Activated CD8-positive, alpha-beta memory T cell treated with anti-CD3 and anti-CD28 coated beads for 1 hour (primary cell): ENCODE measurements at places on chromosomes 2 and 18.

DNA sequence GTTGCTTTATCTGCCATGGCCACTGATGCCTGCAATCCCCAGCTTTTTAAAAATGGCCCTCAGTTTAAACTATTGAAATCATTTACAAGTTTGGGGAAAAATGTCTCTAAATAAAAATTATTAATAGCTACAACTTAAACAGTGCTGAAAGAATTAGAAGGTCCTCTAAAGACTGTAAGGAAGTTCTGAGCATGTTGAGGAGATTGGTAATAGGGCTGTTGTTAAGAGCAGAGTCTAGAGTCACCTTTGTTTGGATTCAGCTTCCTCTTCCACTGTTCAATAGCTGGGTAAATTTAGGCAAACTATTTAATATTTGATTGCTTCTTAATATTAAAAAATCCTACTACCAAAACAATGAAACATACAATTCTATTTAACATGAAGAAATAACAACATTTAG lies 1127.1 kb upstream of the DDX18 start:
- no peak for DNase-seq

DNA sequence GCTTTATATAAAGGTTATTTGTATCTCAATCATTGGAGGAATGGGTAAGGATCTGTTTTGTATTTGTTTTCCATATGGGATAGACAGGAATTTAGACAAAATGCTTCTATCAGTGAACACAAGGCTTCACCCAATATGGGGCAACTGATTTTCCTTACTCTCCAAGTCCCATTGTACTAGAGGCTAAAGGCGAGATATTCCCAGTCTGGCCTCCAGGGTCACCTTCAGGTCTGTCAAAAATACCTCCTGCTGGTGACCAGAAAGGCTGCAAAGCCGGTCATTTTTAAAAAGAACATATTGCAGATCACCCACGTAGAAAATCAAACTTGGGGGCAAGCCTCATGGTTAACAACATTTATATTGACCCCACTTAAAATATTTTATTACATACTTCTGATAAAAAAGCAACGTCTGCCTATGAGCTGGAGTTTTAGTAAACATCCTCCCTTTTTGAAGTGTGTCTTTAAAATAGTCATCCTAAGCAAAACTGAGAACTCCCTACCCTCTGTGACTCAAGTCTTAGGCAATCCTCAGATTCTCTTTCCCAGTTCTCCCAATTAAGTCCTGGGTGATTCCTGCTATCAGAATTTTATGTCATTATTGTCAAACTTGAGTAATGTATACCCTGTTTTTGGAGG lies 276.6 kb downstream of the MREG start:
- DNase-seq: no peak

DNA sequence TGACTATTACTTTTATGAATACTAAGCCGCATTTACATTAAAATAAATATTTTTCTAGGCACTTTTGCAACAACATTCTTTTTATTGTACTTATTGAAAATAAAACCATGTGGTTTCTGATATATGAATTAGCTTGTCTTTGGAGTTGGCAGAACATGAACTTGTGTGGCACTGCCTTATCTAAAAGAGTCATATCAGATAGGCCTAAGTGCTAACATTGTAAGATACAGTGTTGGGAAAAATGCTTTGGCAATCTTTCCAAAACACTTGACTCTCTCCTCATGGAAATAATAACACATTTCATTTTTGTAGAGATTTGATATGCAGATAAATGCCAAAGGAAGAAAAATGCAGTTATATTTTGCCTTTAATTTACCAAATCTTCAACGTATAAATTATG lies 191.7 kb downstream of the ERBB4 start:
- no peak for DNase-seq

DNA sequence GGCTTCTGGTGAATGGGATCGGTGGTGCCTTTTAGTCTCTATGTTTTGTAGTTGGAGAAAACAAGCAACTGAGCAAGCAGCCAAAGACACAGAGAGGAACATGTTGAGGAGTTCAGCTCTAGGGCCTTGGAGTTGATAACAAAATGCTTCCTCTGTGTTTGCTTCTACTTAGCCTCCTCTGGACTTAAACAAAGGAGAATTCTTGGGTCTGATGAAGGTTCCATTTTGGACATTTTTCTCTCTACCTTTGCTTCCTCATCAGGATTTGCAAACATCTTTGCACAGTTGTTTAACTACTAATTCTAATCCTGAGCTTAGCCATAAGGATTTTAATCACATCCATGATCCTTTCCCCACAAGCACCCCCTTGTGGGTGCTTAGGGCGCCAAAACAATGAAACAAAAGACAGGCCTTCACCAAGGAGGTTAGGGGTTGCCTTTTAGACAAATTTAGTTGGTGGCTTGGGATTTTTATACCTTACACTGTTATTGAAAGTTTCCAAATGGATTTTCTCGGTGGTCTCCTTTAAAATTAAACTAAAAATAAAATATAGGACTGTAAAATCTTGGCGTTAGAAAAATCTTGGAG lies 148.5 kb upstream of the SATB2 start:
- DNase-seq: no peak

- DNase-seq: no peak
Measured at GRCh38 chr18:80176334-80177073, 67.4 kb downstream of the ADNP2 start.

DNA sequence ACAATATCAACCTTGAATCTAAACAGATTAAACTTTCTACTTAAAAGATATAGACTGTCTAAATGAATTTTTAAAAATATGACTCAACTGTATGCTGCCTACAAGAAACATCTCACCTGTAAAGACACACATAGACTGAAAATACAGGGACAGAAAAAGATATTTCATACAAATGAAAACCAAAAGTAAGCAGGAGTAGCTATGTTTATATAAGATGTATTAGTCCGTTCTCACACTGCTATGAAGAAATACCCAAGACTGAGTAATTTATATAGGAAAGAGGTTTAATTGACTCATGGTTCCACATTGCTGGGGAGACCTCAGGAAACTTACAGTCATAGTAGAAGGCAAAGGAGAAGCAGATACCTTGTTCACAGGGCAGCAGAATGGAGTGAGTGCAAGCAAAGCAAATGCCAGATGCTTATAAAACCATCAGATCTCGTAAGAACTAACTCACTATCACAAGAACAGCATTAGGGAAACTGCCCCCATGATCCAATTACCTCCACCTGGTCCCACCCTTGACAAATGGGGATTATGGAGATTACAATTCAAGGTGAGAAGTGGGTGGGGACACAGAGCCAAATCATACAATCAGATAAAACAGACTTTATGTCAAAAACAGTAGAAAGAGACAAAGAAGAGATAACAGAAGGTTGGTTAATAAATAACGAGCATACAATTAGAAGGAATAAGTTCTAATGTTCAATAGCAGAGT lies 214.4 kb upstream of the SLC39A10 start:
- no peak for DNase-seq

- no peak for DNase-seq
Measured at GRCh38 chr2:71460595-71461303, 7.4 kb downstream of the DYSF start.
